Stimulated activated naive B cell treated with anti-CD40 and anti-IgM and Interleukin-4, amounts not matched to agents 10 μg/mL and 1 μg/mL and 100 μg/mL, for 72 hours (primary cell): ENCODE measurements at places on chromosomes 4 and X.
A peak's percentile ranks its signal among the peaks of the same experiment; 100 is the strongest.

- DNase-seq: no peak
Observed at GRCh38 chr4:55973650-55974049, 24.9 kb downstream of the CEP135 start.

GRCh38 chr4:164572877-164573279, 181.1 kb upstream of the SMIM31 start:
- DNase-seq: no peak

- no peak for DNase-seq
Observed at GRCh38 chrX:118423558-118423957, 72.1 kb upstream of the DOCK11 start.

DNA sequence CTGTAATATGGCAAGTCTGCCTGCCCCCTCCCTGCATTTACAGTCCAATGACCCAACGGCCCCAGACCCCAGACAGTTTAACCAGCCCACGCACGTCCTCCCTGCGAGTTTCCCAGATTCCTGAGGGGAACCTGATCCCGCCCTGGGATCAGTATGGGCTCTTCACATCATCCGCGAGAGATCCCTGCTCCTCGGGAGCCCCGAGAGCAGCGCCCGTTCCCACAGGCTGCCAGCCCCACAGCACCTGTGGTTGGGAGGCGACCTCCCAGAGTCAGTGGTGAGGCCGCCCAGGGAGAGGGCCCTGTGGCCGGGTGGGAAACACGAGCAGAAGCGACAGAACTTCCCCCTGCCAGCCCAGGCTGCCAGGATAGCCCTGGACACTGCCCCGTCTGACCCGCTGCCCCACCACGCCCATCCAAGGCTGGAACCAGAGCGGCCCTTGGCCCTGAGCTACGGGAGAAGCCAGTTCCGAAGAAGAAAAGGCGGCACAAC, 32.8 kb downstream of the TSC22D3 start:
- DNase-seq: no peak

GRCh38 chr4:90127223-90127705, at the start of gene CCSER1:
TSS of gene CCSER1 (plus strand) at chr4:90127394.
- peak; percentile 75 for DNase-seq

GRCh38 chr4:113781439-113782040, 20.0 kb upstream of the CAMK2D start:
- no peak for DNase-seq

GRCh38 chr4:38560768-38561558, 103.0 kb upstream of the KLF3 start:
- no peak for DNase-seq
